Caudate nucleus (tissue), 63 donors: ENCODE measurements at places on chromosomes 12 and 14.

DNA sequence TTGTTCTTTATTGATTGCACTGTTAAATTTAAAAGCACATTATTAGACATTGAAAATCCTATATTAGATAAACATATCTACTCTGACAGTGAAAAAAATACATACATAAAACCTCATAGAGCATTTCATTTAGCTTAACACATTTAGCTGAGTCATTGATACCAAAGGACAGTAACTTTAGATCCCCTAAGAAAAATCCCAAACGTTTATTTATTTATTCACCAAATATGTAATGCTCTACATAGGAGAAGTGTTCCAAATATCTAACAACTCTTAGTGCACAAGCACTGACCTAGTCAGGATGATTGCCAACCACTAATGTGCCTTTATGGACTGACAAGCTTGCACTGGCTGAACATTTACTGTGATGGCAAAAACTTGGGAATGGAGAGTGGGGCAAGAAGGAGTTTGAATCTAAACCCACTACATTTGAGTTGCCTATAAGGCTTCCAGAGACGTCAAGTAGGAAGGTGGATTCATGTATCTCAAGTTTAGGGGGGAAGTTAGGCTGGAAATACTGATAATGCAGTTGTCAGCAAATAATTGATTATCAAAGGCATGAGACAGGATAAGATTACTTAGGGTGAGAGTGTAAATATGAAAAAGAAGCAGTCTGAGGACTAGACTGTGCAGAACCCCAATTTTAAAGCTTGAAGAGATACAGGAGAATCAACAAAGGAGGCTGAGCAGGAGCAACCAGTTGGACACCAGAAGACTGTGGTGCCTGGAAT, 156.4 kb downstream of the PLCZ1 start:
- DNase-seq = no peak

DNA sequence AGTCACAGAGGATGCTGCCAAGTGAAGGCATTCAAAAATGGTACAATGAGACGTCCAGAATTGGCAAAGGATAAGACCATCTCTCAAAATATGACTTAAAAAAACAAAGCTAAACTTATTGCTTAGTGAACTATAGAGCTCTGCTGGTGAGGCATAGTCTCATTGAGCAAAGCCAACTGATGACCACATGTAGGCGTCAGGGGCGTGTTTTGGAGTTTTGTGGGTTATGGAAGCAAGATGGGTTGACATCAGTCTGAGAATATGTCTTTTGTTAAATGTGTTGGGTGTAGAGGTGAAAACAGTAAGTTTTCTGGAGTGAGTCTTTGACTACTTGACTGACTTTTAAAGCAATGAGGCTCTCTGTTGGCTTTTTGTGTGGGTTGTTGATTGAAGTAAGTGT, 47.2 kb downstream of the ATL1 start:
- no peak for DNase-seq

GRCh38 chr12:98752726-98753125, 107.6 kb downstream of the APAF1 start:
- DNase-seq = no peak

- DNase-seq = no peak
Measured at GRCh38 chr12:130835011-130835410, 4.0 kb downstream of the STX2 start.

DNA sequence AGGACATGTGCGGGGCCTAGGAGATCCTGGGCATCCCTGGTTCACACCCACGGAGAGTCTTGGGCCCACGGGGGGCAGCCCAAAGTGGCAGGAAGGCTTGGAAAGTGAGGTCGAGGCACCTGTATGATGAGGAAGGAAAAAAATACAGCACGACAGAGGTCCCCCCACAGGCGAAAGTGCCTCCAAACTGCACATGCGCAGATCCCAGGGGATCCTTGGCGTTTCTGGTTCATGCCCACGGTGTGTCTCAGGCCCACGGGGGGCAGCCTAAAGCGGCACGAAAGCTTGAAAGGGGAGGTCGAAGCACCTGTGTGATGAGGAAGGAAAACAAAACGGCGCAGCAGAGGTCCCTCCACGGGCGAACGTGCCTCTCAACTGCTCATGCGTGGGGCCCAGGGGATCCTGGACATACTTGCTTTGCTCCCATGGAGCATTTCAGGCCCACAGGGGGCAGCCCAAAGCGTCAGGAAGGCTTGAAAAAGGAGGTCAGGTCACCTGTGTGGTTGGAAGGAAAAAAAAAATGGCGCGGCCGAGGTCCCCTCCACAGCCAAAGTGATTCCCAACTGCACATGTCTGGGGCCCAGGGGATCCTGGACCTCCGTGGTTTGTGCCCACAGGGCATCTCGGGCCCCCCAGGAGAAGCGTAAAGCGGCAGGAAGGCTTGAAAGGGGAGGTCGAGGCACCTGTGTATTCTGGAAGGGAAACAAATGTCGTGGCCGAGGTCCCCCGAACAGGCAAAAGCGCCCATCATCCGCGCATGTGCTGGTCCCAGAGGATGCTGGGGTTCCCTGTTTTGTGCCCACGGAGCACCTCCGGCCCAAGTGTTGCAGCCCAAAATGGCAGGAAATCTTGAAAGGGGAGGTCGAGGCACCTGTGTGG, 582.6 kb downstream of the ALG10 start:
- no peak for DNase-seq

DNA sequence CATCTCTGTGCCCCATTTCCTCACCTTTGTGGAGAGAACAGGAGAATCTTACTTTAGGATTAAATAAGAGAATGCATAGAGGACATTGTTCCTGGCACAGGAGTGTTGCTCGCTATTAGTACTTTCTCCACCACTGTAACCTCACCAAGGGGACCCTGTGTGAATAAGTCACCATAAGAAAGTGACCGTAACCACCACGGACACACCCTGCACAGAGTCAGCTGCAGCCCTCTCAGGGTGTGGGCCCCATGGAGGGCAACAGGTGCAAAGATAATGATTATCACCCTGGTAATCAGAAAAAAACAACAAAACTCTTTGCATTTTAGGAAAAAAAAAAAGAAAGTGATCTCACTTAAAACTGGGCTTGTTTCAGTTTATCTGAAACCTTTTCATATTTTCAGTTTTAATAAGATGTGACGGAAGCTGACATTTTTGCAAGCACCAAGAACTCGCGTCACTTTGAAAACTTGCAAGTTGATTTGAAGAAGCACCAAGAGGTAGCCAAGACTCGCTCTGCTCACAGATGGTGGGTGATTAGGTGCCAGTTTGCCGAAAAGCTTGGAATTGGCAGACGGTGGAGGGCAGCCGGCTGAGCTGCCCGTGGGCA, 87.0 kb upstream of the VRK1 start:
- no peak for DNase-seq

DNA sequence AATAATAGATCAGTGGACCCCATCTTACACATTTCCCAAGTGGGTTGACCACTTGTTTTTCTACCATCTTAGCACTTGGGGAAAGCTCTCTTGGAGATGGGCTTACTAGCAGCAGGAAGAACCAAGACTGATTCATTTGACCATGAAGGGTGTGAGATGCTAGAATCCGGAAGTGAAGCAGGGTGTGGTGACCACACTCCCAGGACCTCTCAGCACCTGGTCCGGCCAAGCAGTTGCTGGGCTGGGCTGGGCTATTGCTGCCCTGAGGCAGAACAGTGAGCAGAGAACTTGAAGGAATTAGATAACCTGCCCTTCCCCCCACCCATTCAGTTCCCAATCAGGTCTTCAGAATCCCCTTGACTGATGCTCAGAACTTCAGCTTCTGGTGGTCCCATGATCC, 24.4 kb downstream of the ADCY6 start:
- no peak for DNase-seq

DNA sequence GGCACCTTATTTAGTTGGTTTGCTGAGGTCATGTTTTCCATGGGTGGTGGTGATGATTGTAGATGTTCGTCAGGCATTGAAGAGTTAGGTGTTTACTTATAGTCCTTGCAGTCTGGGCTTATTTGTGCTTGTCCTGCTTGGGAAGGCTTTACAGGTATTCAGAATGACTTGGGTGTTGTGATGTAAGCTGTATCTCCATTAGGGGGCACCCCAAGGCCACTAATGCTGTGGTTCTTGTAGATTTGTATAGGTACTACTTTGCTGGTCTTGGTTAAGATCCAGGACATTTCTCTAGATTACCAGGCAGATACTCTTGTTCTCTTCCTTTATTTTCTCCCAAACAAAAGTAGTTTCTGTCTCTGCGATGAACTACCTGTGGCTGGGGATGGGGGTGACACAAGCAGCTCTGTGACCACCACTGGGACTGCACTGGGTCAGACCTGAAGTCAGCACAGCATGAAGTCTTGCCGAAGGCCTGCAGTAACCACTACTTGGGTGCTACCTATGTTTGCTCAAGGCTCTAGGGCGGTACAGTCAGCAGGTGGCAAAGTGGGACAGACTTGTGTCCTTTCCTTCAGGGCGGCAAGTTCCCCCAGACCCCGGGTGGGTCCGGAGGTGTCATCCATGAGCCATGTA, 35.8 kb upstream of the FBXO33 start:
- DNase-seq = no peak

- no peak for DNase-seq
Measured at GRCh38 chr14:36495666-36496065, 24.4 kb downstream of the NKX2-1 start.

DNA sequence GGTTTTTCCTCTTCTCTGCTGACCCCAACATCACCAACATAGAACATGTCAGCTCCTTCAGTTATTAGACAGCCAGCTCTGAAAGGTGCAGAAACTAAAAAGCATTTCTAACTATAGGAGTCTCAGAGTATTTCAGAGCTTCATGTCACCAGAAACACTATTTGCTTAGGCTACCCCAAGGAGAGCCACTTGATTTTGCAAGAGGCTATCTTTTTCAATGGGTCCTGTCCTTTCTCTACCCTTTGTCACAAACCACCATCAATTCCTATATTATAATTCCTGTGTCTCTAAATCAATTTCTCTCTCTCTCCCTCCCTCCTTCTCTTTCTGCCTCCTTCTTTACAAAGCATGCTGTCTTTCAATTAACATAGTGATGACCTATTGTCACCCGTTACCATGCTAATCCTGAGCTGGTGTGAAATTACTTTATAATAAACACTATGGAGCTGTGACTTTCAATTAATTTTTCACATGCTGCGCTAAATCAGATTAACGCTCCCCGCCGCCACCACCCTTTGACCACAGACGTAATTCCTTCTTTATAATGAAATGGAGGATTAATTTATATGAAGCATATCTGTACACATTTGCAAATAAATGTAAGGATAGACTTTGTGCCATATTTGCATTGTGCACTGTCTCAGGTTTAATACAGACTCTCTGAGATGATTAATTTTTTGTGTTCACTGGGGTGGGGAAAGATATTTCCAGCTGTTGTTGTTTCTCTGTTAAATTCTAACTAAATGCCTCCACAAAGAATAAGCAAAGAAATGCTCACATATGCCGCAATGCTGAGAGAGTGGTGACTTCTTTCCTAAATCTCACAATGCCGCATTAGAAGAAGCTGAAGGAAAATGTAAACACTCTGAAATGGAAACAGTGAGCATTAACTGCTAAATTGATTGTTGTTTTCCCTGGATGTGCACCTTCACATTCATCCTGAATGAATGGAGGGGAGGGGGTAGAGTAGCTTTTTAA, 418.6 kb downstream of the PDZRN4 start:
- no peak for DNase-seq

- no peak for DNase-seq
Measured at GRCh38 chr12:67740711-67741110, 92.2 kb downstream of the DYRK2 start.

GRCh38 chr14:42224053-42224888, 617.6 kb downstream of the LRFN5 start:
- DNase-seq = peak; percentile 42

- DNase-seq = no peak
Measured at GRCh38 chr14:23481362-23481970, 12.0 kb downstream of the NGDN start.

DNA sequence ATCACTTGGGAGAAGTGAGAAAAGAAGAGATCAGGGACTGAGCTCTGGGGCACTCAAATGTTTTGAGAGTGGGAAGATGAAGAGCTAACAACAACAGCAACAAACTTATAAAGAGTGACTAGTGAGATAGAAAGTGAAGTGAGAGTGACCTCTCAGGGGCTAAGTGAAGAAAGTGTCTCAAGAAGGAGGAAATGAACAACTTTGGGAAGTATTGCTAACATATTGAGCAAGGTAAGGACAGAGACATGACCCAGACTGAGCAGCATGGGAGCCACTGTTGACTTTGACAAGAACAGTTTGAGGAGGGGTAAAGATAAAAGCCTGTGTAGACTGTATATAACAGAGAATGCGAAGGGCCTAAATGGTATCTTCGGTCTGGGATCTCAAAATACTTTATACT, 155.1 kb upstream of the BTG1 start:
- DNase-seq = no peak

GRCh38 chr12:114767906-114768722, 84.1 kb upstream of the TBX3 start:
- DNase-seq = no peak

GRCh38 chr12:67873355-67873754, 115.9 kb upstream of the IFNG-AS1 start:
- DNase-seq = no peak

GRCh38 chr12:115251727-115252126, 567.8 kb upstream of the TBX3 start:
- no peak for DNase-seq

DNA sequence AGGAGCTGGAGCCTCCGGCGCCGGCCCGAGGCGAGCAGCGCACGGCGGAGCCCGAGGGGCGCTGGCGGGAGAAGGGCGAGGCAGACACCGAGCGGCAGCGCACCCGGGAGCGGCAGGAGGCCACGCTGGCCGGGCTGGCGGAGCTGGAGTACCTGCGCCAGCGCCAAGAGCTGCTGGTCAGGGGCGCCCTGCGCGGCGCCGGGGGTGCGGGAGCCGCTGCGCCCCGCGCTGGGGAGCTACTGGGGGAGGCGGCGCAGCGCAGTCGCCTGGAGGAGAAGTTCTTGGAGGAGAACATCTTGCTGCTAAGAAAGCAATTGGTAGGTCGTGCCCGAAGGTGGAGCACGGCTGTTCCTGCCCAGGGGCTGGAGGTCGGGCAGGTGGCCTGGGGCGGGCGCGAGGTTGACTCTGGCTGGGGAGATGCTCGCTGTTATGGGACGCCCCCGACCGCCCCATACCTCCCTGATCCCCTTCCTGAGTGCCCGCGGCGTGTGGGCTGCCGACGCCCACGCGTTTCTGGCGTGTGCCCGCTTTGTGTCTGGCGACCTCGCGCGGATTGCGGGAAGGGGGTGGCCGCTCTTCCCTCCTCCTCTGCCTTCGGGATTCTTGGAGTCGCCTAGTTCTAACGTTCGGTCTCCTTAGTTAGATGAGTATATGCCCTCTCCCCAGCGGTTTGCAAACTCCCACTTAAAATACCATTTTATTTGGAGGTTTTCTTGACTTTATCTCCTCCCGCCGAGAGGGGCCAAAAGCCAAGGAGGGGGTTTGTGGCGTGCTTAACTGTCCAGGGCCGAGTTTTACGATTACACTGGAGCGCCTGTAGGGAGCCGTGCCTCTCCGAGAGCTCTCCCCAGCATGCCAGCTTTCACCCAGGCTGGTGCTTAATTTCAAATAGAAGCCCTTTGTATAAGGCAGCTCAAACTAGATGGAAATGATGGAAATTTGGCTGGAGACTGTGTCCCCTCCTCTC, 752 bp downstream of the DACT1 start:
- DNase-seq = no peak

GRCh38 chr12:90407841-90408240, 547.1 kb downstream of the CCER1 start:
- no peak for DNase-seq
